ENCODE measurements at places on chromosomes 11 and 22. TPM values are rescaled to one million over a fixed set of nuclear protein-coding genes. Genes with fewer than 3 reads are reported as not detected.

COMMD9 gene
- total RNA-seq, result 62.5 TPM

PATZ1 gene
- 34.9 TPM for total RNA-seq

FXYD6 gene
- 140 TPM for total RNA-seq

MMP11 gene
- 3.3 TPM for total RNA-seq

DPP3 gene
- 30.2 TPM for total RNA-seq

OR6T1 gene
- total RNA-seq, result not detected

CD6 gene
- 44.4 TPM for total RNA-seq

MUC5AC gene
- total RNA-seq, result not detected

Measured in spleen (tissue), 13 donors.